ENCODE measurements at places on chromosomes 6 and 20.

DNA sequence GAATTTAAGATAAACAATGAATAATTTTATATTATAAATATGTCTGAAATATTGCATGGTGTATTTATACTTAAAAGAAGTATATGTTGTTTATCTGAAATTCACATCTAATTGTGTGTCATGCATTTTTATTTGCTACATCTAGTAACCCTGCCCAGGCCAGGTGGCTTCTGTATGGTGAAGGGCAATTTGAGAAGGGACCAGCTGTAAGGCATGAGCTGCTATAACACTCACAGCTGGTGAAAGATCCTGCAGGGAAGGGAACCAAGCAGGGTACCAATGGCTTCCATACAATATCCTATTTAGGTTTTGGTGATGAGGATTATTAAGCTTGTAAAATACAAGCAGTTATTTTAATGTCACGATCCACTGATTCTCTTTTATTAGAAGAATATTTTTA lies 921.8 kb upstream of the GJE1 start:
- no peaks in the 10 kb centered on the region for H3K4me1 ChIP-seq
- H3K36me3 ChIP-seq = no peaks in the 10 kb centered on the region
- H3K27ac ChIP-seq = no peak overlapping the region
- H3K4me3 ChIP-seq = no peak overlapping the region
- no peaks in the 10 kb centered on the region for H3K27me3 ChIP-seq

DNA sequence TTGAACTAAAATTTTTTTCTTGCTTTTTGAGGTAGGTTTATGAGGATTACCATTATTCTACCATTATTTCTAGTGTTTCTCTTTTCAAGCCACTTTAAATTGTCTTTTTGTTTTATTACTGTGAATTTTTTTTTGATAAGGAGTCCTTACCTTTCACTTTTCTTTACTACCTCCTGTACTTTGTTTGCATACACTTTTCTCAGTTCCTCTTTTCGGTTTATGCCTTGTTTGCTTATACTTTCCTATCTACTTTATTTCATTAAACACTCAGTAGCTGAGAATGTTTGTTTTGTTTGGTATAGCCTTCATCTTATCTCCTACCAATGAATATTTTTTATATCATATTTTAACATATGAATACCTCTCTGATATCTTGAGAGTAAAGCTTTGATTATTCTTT lies 147.9 kb downstream of the TFAP2B start:
- no peaks in the 10 kb centered on the region for H3K27me3 ChIP-seq
- DNase-seq = no peak
- H3K4me1 ChIP-seq = no peaks in the 10 kb centered on the region
- no peak overlapping the region for H3K4me3 ChIP-seq

DNA sequence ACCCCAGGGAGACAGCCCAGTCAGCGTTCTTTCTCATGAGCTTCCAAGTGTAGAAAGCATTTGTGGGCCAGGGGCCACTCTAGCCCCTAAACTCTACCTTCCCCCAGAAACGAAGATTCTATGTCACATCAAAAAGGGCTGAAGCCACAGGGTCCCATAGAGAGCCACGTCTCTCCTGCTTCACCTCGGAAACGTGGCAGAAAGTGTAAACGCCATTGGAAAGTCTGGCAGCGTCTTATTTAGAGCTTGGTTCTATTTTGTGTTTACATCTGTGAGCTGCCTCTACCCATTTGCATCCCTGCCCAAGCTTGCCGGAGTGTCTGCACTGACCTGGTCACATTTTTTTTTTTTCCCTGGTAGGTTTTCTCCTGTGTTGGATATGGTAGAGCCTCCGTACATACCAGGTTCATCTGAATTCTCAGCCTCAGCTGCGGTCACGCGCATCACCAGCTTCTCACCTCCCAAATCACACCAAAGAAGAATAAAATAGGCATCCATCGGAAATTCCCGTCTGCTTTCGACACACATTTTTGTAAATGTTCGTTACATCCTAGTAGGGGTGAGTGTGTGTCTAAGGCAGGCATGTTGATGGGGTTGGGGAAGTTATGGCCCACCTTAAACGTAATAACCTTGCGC lies 62.6 kb downstream of the NPEPL1 start:
- H3K27ac ChIP-seq = no peak overlapping the region
- peaks cover 7% of the 10 kb centered on the region for H3K27me3 ChIP-seq
- no peaks in the 10 kb centered on the region for H3K36me3 ChIP-seq
- no peaks in the 10 kb centered on the region for H3K4me1 ChIP-seq

DNA sequence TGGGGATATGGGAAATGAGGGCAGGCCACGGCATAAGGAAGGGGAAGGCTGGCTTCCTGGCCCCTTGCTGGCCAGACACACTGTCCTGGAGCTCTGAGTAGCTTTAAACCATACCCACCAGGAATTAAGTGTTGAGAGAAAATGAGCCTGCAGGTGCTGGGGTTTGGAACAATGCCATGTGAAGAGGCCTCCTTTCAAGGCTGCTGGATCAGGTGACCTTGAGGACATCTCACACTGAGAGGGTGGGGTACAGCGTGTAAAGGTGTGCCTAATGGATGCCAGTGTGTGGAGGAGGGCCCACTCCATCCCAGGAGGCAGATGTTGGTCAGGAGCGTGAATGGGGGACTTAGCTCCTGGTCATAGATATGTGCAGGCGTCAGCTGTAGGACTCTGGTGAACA lies 74.8 kb upstream of the MLN start:
- no peak overlapping the region for H3K27ac ChIP-seq
- H3K4me1 ChIP-seq = no peaks in the 10 kb centered on the region
- no peaks in the 10 kb centered on the region for H3K36me3 ChIP-seq
- H3K27me3 ChIP-seq = peaks cover 27% of the 10 kb centered on the region
- no peak overlapping the region for H3K4me3 ChIP-seq

DNA sequence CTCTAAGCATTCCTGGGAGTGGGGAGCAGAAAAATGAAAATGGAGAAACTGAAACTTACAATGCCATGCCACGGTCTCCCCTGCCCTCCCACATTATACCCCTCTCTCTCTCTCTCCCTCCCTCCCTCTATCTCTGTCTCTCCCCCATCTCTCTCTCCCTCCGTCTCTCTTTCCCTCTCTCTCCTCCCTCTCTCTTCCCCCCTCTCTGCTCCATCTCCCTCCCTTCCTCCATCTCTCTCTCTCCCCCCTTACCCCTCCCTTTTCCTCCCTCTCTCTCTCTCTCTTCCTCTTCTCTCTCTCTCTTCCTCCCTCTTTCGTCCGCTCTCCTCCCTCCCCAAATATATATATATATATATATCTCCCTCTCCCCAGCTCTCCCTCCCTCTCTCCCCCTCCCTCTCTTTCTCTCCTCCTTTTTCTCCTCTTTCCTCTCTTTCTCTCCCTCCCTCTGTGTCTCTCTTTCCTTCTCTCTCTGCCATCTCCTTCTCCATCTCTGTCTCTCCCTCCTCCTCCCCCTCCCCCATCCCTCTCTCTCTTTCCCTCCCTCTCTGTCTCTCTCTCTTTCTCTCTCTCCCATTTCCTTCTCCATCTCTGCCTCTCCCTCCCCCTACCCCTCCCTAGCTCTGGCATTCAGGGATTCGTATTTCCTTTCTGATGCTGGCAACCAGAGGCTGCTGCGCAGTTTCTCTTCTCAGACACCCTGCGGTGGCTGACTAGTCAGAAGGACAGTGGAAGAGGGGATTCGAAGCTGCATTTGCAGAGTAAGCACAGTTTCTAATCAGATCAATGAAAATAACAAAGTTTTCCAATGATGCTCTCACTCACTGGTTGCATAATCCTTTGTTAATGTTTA lies 13.9 kb upstream of the VAPB start:
- H3K4me1 ChIP-seq = peaks cover 2% of the 10 kb centered on the region
- H3K4me3 ChIP-seq = no peak overlapping the region
- peaks cover 22% of the 10 kb centered on the region for H3K27me3 ChIP-seq
- no peak overlapping the region for H3K27ac ChIP-seq

DNA sequence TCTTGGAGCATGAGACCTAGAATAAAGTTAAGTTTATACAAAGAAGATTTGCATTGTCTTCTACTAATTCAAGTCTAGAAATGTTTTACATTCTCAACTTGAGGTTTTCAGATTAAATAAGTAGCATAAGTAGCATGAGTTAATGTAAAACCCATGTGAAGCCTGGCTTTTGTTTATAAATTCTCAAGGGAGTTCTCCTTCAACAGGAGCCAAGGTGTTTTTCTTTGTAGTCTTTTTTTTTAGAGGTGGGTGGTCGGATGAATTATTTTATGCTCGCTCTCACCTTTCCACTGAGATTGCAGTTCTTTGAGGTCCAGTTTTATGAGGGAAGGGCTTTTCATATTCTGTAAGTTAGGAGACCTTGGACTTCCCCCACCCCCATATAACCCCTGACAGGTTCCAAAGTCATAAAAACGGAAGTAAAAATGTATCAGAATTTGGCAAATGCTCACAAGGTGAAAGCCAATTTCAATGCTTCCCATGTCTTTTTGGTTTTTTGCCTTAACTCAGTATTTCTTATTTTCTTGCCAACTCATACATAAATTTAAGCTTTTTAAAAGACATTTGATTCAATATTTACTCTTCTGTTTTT lies 244.3 kb upstream of the ASCC3 start:
- no peaks in the 10 kb centered on the region for H3K36me3 ChIP-seq
- H3K27ac ChIP-seq = no peak overlapping the region

GRCh38 chr6:65399355-65400084 lies 307.5 kb downstream of the EYS start:
- no peaks in the 10 kb centered on the region for H3K36me3 ChIP-seq
- H3K4me1 ChIP-seq = no peaks in the 10 kb centered on the region
- no peak overlapping the region for H3K27ac ChIP-seq
- DNase-seq = no peak
- H3K27me3 ChIP-seq = no peaks in the 10 kb centered on the region
- H3K4me3 ChIP-seq = no peak overlapping the region

- H3K27ac ChIP-seq = no peak overlapping the region
- H3K27me3 ChIP-seq = no peaks in the 10 kb centered on the region
- H3K36me3 ChIP-seq = no peaks in the 10 kb centered on the region
- no peak overlapping the region for H3K4me3 ChIP-seq
- DNase-seq = no peak
Observed at GRCh38 chr6:81683912-81684311, 68.6 kb downstream of the TENT5A start.

DNA sequence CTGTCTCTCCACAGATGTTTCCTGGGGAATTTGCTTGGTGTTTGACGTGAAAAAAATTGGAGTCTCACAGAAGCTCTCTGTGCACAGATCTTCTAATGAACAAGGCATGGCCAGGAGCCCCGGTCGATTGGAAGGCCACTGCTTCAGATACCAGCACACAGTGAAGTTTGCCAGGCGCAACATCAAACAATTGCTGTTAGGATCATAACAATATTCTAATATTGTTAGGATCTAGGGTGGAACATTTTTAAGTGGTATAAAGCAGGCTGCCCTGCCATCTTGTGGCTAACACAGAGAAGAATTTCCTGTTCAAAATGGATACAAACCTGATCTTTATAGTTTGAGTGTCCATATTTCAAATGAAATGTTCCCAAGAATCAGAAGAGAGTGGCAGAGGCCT lies 64.1 kb downstream of the C6orf118 start:
- H3K4me3 ChIP-seq = no peak overlapping the region
- H3K36me3 ChIP-seq = no peaks in the 10 kb centered on the region
- no peaks in the 10 kb centered on the region for H3K4me1 ChIP-seq
- no peak overlapping the region for H3K27ac ChIP-seq
- DNase-seq = no peak

GRCh38 chr6:69719602-69720193 lies 77.1 kb downstream of the LMBRD1 start:
- no peaks in the 10 kb centered on the region for H3K4me1 ChIP-seq
- peaks cover 48% of the 10 kb centered on the region for H3K36me3 ChIP-seq
- H3K27ac ChIP-seq = no peak overlapping the region

GRCh38 chr6:29762781-29763214 lies 39.6 kb downstream of the HLA-F start:
- H3K36me3 ChIP-seq = no peaks in the 10 kb centered on the region
- peaks cover 11% of the 10 kb centered on the region for H3K4me1 ChIP-seq
- peaks cover 7% of the 10 kb centered on the region for H3K27me3 ChIP-seq
- DNase-seq = no peak
- no peak overlapping the region for H3K4me3 ChIP-seq
- H3K27ac ChIP-seq = no peak overlapping the region

- no peak overlapping the region for H3K27ac ChIP-seq
- H3K4me1 ChIP-seq = peaks cover 8% of the 10 kb centered on the region
- no peak for DNase-seq
- no peaks in the 10 kb centered on the region for H3K36me3 ChIP-seq
- no peaks in the 10 kb centered on the region for H3K27me3 ChIP-seq
- no peak overlapping the region for H3K4me3 ChIP-seq
Observed at GRCh38 chr6:35064757-35065440, 76.2 kb downstream of the TCP11 start.

DNA sequence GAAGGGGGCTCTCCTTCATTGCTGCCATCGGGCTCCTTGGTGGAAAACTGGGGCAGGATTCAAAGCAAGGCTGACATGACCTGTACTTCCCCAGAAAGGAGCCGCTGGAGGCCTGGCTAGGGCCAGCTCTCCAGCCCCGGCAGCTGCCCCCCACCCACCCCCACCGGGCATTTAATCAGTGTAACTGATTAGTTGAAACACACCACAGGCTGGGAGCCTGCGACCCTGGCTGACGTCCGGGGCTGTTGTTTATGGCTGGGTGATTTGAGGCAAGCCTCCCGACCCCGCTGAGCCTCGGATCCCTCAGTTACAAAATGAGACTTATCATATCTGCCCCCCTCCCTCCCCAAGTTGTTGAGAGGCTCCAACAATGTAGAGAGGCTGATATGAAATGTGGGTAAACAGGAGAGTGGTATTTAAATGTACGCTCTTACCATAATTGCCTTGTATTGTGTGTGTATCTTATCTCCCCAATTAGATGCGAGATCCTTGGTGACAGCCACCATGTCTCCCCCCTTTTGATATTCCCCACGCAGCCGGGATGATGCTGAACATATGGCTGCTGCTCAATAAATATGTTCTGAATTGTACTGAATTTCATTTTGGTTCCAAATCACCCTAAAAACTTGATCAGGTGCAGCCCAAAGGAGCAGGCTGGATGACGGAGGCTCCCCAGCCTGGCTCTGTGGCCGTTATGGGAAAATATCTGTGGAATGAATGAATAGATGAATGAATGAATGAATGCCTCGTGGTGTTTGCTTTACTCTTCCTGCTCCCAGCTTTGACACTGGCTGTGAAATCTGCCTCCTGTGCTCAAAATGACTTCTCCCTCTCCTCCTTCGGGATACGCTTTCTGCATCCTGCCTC lies 31.8 kb upstream of the APCDD1L start:
- no peak overlapping the region for H3K4me3 ChIP-seq
- H3K4me1 ChIP-seq = peaks cover 1% of the 10 kb centered on the region
- no peaks in the 10 kb centered on the region for H3K36me3 ChIP-seq

DNA sequence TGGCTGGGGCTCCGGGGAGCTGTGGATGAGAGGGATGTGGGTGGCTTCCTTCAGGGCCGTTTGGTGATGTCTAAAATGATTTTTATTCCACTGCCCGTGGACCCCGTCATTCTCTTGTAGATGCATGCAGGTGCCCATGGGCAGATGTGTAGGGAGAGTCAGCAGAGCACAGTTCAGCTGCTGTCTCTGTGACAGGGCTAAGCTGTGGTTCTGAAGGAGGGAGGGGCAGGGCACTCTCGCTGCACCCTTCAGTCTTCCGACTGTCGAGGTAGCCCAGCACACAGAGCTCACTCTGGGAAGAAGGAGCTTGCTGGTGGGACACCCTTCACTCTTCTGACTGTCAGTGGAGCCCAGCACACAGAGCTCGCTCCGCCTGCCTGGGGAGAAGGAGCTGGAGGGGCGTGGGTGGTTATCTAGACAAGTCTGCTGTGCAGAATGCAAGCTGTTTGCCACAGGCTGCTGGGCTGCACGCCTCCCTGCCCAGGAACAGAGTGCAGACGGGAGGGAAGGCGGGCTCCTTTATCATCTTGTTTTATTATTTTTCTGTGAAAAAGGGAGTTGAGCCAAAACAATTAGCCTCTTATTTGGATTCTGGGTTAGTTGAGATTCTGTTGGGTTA lies 28.4 kb upstream of the ADRM1 start:
- no peaks in the 10 kb centered on the region for H3K27me3 ChIP-seq
- H3K36me3 ChIP-seq = peaks cover 17% of the 10 kb centered on the region
- no peak overlapping the region for H3K4me3 ChIP-seq
- no peak overlapping the region for H3K27ac ChIP-seq
- H3K4me1 ChIP-seq = no peaks in the 10 kb centered on the region

Data from activated T-helper 2 cell treated with anti-CD3 and anti-CD28 coated beads, Interferon-gamma antibody, Interleukin-2, Interleukin-4, amounts not matched to agents 10 μg/mL and 5 μg/mL and 100 μg/mL, durations not matched to agents 14 hours and 24 hours and 36 hours (primary cell).